ENCODE measurements at places on chromosomes 4 and X.

DNA sequence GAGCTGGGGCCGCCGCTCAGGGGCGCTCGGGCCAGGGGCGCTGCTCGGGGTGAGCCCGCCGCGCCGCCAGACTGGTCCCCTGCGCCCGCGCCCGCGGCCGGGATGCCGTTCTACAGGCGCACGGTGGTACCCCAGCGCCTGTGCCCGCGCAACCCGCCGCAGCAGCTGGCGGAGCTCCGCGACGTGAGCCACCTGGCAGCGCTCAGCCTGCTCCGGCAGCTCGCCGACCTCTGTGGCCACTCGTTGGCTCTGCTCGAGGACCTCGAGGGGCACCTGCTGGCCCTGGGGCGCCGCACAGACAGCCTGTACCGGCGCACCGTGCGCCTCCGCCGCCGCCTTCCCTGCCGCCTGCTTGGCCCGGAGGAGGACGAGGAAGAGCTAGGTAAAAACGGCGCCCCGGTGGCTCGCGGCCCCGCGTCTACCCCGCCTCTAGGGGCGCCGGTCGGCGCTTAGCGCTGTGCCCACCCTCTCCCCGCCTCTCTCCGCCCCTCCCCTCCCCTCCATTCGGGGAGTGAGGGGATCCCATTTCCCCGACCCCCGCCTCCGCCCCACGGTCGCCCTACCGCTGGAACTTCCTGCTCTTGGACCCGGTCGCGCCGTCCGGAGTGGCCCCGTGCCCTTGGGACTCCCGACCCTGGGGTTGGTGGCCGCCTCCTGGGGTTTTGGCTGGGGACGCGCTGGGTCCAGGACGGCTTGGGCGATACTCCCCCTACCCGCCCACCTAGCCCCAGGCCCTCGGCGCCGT lies 513 bp downstream of the NHSL2 start:
- DNase-seq: peak; percentile 59

DNA sequence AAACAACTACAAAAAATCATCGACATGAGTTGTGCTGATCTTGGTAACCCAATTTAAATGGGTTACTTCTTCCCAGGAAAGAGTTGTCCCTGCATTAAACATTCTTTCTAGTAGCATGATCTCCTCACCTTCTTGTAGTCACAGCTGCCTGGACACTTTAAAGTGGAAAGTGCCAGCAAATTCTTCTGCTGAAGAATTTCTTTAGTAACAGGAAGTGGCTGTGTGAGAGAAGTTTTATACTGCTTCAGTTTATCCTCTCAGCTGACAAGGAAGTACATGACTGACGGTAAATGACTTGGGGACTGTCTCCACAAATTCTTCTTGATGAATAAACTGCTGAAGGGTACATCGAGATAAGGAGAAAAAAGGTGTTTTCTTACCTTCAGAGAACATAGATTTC lies 18.2 kb upstream of the TNIP3 start:
- DNase-seq: peak; percentile 45

- no peak for DNase-seq
These were observed 16.4 kb downstream of the TMEM154 start for GRCh38 chr4:152663203-152664066.

DNA sequence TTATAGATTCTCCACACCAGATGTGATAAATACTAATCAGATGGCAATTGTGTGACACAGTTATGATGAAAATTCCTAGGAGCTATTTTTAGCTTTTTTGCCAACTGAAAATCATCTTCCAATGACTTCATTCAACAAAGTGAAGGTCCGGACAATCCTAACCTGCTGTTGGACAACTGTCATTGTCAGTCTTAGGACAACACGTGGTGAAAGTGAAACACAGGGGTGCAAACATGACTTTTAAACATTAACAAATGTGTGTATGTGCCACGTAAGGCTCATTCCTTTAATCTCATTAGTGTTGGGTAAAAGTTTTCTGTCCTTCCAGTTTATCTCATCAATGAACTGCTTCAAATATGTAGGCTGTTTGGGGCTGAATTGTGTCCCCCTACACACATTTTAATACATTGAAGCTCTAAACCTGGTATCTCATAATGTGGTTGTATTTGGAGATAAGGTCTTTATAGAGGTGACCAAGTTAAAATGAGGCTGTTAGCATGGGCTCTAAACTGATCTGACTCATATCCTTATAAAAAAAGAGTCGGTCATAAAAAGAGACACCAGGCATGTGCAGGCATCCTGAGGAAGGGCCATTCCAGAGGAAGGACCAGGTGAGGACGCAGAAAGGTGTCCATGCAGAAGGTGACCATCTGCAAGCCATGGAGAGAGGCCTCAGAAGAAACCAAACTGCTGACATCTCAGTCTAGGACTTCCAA lies 41.2 kb upstream of the SMAD1 start:
- no peak for DNase-seq

DNA sequence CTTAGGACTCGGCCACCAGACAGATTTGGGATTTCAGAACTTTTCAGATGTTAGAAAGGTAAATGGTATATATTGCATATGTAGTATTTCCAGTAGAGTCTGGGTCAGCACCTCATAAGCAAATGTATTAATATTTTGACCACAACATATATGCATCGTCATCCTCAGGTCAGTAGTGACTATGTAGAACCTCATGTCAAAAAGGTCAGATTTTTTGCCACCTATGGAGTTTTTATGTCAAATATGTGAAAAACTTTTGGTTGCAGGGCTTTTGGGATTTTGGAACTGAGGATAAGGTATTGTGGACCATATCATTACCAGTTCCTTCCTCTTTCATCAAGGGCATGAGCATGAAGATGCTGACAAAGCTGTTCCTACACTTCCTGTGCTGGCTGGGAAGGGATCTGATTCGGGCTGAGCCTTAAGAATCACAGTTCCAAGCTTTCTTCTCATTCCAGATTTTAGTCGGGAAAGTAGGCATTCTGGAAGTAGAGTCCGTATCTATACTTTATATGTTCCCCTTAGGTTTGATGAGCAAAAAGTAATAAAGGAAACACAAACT lies 183.0 kb upstream of the PGRMC2 start:
- DNase-seq: no peak

DNA sequence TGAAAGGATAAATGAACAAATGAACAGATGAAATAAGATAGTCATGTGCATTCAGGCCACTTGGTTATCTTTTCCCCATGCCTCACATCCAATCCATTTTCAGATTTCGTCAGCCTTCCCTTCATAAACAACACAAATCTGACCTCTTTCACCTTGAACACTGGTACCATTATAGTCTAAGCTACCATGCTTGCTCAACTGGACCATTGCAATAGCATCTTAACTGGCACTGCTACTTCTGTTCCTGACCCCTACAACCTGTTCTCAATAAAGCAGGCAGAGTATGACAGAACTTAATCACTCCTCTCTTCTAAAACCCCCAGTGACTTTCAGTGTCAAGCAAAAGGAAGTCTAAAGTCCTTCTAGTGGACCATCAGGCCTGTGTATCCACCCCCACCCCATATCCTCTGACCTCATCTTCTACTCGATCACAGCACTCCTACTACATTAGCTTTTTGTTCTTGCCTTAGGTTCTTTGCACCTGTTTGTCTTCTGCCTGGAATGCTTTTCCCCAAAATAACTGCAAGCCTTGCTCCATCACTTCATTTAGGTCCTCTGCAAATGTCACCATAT lies 40.7 kb downstream of the LARP7 start:
- no peak for DNase-seq

GRCh38 chr4:182142176-182143085 lies 100.8 kb upstream of the TENM3 start:
- peak; percentile 71 for DNase-seq

DNA sequence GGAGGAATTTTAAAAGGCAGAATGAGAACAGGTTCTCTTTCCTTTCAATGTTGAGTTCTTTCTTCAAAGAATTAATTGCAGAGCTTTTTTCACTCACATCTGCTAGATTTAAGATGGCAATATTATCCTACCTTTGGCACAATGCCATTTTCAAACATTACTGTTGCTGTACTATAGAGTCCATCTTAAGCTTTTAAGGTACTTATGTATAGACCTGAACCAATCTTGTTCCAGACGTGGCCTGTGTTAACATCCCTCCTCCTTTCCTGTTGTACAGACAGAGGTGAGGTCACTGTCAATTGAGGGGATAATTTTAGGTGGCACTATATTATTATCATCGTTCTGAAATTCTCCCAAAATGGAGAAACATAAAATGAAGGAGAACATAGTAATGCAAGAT lies 53.0 kb upstream of the MYOZ2 start:
- no peak for DNase-seq

- no peak for DNase-seq
These were observed 21.4 kb upstream of the SCRG1 start for GRCh38 chr4:173420324-173420752.

DNA sequence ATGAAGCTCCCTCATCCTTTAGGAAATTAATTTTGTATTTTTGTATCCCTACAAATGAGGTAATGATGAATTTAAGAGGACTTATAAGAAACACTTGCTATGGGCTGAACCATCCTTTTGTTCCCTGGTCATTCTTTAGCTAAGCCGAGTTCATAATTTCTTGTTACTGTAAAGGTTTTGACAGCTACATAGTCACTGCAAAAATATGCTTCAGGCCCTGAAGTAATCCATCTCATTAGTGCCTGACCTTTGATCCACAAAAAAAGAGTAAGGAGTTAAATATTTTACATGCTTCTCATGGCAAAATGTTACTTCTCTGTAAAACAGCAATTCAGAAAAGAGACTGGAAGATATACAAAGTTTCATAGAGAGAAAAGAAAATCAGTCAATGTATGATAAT lies 290.6 kb upstream of the SLIT2 start:
- DNase-seq: no peak

GRCh38 chr4:170589597-170590191 lies 499.9 kb upstream of the AADAT start:
- peak; percentile 46 for DNase-seq

GRCh38 chrX:108285356-108285755 lies 152.9 kb downstream of the COL4A6 start:
- no peak for DNase-seq

- no peak for DNase-seq
These were observed 178.4 kb upstream of the GPRIN3 start for GRCh38 chr4:89486042-89486441.

DNA sequence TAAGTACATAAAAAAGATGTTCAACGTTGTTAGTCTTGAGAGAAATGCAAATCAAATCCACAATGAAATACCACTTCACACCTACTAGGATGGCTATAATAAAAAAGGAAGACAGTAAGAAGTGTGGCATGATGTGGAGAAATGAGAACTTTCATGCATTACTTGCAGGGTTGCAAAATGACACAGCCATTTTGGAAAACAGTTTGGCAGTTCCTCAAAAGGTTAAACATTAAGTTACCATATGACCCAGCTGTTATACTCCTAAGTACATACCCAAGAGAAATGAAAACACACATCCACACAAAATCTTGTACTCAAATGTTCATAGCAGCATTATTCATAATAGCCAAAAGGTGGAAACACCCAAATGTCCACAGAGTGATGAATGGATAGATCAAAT lies 25.8 kb upstream of the LIMCH1 start:
- no peak for DNase-seq

- DNase-seq: no peak
These were observed 30.1 kb upstream of the ANAPC4 start for GRCh38 chr4:25346913-25347312.

DNA sequence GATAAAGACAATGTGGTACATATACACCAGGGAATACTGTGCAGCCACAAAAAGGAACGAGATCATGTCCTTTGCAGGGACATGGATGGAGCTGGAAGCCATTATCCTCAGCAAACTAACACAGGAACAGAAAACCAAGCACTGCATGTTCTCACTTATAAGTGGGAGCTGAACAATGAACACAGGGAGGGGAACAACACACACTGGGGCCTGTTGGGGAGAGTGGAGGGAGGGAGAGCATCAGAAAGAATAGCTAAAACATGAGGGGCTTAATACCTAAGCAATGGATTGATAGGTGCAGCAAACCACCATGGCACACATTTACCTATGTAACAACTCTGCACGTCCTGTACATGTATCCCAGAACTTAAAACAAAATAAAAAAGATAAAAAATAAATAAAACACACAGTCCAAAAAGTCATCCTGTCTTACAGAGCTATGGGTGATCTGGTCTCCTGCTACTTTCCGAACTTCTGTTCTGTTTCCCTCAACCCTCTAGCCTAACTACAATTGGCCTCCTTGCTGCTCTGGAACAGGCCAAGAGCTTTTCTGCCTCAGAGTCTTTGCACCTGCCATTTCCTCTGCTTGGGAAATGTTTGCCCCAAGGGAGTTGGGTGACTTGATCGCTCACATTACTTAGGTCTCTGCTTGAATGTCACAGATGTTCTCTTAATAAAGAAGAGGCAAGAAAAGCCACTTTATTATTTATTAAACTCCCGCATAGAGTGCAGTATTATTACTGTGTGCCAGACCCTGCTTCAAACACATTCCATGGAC lies 1.1 kb upstream of the CD38 start:
- DNase-seq: no peak

DNA sequence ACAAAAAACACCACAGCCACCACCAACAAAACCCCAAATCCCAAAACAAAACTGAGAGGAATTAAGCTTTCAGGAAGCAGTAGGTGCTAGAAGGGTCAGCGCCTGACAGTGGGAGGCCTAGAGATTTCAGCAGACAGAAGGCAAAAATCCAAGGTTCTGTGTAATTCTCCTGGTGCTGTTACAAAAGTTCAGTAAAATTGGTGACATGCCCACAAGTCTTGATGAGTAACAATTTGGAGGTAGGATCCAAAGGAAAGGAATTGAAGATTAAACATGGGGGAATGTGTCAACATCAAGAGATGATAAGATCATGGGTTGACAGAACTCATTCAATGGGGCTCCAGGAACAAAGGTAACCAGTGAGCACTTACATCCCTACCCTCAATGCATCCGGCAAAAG lies 653.8 kb upstream of the CPEB2 start:
- DNase-seq: no peak

DNA sequence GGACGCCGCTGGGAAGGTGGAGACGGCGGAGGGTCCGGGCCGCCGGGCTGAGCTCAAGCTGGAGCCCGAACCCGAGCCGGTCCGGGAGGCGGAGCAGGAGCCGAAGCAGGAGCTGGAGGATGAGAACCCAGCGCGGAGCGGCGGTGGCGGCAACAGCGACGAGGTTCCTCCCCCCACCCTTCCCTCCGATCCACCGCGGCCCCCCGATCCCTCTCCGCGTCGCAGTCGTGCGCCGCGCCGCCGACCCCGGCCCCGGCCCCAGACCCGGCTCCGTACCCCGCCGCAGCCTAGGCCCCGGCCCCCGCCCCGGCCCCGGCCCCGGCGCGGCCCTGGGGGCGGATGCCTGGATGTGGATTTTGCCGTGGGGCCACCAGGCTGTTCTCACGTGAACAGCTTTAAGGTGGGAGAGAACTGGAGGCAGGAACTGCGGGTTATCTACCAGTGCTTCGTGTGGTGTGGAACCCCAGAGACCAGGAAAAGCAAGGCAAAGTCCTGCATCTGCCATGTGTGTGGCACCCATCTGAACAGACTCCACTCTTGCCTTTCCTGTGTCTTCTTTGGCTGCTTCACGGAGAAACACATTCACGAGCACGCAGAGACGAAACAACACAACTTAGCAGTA lies 483 bp downstream of the USP27X start:
- DNase-seq: no peak
